ENCODE measurements at places on chromosomes 4 and X.

GRCh38 chr4:100061835-100062234 is 111.8 kb upstream of the H2AZ1 start:
- no peak for DNase-seq

GRCh38 chr4:23874536-23874901 is 15.3 kb downstream of the PPARGC1A start:
- no peak for DNase-seq

- DNase-seq: no peak
Observed at GRCh38 chr4:64538219-64538618, 129.0 kb upstream of the TECRL start.

GRCh38 chrX:71067089-71067488 is 1.0 kb downstream of the SNX12 start:
- no peak for DNase-seq

GRCh38 chr4:4422856-4423499 is 36.1 kb downstream of the NSG1 start:
- DNase-seq: no peak

DNA sequence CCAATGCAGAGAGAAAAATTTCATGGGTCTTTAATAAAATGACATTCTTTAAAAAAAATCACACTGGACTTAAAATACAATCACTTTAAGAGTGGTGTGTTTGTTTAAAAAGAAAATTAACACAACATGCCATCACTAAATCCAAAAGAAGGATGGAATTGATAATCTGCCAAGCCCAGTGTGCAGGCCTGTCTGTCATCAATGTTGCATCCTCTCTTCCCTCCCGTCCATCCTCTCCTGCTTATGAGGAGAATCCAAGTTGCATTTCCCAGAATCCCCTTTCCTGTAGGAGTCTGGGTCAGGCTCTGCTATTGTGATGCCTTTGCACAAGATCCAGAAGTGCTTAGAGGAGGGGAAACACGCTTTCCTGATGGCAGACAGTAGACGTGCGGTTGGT is 169.4 kb downstream of the MID1 start:
- DNase-seq: no peak

GRCh38 chr4:168831919-168832762 is 177.9 kb downstream of the CBR4 start:
- peak; percentile 52 for DNase-seq

- peak; percentile 86 for DNase-seq
Observed at GRCh38 chrX:120308558-120308957, 2.7 kb downstream of the TMEM255A start.

GRCh38 chr4:8353912-8354453 is 84.4 kb downstream of the HTRA3 start:
- no peak for DNase-seq

DNA sequence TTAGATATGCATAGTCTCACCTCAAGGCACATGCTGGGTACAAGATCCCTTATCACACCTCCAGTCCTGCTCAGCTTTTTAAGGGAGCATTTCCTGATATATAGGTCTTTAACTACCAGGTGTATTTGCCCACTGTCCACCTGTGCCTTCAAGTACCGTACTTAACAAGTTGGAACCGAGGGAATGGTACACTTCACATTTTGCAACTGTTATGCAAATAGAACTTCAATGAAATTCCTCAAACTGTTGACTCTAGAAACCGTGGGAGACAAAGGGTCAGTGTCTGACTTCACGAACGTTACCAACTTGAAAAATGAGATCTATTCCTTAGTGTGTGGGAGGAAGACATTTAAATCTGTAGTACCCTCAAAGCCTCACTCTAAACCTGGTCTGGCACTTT is 5.2 kb downstream of the TRIM2 start:
- no peak for DNase-seq

GRCh38 chr4:83440148-83440814 is 15.3 kb downstream of the HELQ start:
- DNase-seq: no peak

GRCh38 chrX:42954880-42955279 is 176.9 kb upstream of the PPP1R2C start:
- no peak for DNase-seq

DNA sequence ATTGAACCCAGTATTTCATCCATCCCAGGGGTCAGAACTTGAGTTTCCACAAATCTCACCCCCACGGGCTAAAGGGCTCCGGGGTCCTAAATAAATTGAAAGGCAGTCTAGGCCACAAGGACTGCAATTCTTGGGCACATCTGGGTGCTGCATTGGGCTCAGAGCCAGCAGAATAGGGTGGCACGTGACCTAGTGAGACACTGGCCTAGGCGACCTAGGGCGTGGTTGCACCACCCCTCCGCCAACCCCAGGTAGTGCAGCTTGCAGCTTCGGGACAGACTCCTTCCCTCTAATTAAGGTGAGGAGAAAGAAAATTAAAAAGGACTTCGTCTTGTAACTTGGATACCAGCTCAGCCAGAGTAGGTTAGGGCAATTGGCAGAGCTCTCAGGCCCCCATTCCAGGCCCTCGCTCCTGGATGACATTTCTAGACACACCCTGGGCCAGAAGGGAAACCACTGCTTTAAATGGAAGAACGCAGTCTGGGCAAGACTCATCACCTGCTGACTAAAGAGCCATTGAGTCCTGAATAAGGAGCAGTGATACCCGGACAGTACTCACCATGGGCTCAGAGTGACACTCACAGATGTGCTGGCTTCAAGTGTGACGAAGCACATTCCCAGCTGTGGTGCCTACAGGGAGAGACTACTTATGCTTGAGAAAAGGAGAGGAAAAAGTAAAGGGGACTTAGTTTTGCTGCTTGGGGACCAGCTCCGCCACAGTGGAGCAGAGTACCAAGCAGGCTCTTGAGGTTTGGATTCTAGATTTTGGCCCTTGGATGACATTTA is 735.4 kb downstream of the FSTL5 start:
- DNase-seq: no peak

GRCh38 chrX:48083212-48083611 is 11.8 kb upstream of the ZNF630 start:
- DNase-seq: peak; percentile 32

GRCh38 chr4:155140889-155141288 is 67.5 kb upstream of the NPY2R start:
- no peak for DNase-seq

DNA sequence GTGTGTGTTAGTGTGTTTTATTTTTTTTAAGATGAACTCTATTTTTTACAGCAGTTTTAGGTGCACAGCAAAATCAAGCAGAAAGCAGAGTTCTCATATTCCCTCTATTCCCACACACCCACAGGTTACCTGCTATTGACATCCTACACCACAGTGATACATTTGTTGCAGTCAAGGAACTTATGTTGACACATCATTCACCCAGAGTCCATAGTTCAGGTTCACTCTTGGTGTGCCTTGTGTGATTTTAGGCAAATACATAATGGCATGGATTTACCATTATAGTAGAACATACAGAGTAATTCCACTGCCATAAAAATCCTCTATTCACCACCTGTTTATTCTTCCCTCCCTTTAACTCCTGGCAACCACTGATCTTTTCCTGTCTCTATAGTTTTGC is 28.7 kb downstream of the DIAPH2 start:
- DNase-seq: no peak

DNA sequence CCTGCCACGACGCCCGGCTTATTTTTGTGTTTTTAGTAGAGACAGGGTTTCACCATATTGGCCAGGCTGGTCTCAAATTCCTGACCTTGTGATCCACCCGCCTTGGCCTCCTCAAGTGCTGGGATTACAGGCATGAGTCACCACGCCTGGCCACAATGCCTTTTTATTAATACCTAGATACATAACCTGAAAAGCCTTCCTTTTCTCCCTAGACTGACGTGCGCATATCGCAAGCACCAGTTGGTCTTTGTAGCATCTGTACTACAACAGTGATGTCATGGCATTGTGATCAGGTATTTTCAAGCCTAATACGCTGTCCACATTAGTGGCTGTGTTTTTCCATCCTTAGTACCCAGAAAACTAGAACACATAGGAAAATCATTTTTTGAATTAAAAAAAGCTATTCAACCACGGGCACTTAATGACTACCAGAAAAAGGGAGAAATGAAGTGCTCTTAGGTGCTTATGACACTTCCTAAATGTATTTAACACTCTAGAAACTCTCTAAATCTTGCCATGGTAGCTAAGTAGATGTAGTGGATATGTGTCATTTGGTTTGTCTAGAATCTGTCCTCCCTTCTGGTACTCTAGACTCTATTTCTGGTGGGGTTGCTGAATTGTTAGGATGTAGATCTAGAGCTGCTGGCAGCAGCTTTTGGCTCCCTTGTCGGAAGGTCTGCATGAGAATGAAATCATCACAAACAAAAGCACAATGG is 707.8 kb downstream of the STIM2 start:
- no peak for DNase-seq

DNA sequence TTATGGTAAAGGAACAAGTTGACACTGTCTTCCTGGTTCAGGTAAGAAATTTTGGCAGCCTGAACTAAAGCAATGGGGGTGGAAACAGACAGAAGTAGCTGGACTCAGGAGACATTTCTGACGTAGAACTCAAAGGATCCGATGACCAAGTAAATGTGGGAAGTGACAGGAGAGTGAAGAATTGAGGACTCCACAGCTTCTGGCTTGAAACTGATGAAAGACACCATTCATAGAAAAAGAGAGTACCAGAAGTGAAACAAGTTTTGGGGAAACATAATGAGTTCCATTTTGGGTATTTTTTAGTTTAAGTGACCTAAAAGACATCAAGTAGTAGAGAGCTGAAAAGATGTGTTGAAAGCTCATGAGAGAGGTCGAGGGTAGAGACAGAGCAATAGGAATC is 5.7 kb downstream of the FAM120C start:
- no peak for DNase-seq

GRCh38 chr4:6516762-6517161 is 44.3 kb upstream of the PPP2R2C start:
- DNase-seq: no peak

DNA sequence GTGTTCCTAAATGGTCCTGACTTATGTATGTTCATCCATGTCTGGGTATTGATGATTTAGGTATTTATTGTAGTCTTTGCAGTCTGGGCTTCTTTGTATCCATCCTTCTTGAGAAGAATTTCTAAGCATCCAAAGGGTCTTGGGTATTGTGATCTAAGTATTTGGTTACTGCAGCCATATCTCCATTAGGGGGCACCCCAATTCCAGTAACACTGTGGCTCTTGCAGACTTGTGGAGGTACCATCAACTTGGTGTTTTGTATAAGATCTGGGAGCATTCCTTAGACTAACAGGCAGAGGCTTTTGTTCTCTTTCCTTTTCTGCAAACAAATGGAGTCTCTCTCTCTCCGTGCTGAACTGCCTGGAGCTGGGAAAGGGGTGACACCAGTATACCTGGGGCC is 113.7 kb upstream of the NEXMIF start:
- DNase-seq: no peak

GRCh38 chrX:329291-329910 is 10.8 kb upstream of the GTPBP6 start:
- DNase-seq: no peak

DNA sequence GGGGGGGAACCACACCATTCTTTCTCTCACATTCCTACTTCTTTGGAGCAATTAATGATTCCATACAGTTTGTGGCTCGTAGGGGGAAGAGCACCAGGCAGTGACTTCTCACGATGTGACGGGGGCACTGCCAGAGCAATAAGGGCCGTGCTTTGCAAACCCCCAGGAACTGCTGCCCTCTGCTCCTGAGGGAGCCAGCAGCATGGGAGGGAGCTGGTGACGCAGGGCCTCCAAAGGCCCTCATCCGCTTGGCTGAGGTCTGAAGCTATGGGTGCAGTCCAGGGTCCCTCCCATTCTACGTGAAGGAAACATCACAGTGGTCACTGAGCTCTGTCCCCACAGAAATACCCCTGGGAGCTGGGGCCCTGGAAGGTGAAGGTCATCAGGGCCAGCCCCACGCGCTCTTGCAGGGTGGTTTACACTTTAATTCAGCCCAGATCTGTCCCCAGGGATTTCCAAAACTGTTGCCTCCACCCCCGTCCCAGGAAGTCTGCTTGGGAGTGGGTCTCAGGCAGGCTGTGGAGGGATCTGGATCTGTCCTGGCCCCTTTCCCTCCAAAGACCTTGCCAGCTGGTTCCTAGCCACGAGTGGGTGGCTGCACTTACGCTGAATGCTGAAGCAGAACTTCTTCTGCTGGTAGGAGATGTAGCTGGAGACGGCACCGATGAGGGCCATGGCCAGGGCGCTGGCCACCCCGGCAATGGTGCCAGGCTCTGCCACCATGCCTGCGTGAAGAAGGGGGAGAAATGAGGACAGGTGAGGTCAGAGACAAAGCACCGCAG is 82.6 kb downstream of the MTMR1 start:
- DNase-seq: no peak

DNA sequence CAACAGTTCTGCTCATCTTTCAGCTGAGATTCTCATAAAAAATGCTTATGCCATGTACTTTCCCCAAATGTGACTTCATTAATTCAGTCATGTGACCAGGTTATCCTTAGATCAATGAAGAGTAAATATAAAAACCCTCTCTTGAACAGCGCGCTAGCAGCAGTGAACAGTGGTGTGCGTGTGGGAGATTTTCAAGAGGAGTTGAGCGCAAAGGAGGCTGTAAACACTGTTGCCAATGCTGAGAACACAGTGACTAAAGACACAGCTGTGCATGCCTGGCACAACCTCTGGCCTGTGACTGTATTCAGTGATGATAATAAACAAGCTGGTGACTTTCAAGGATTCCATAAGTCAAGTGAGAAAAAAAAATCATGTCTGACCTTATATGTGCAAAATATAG is 25.1 kb downstream of the MSX1 start:
- DNase-seq: no peak

- DNase-seq: no peak
Observed at GRCh38 chr4:24742773-24743172, 52.6 kb upstream of the SOD3 start.

- DNase-seq: no peak
Observed at GRCh38 chrX:130529531-130529930, 127.7 kb downstream of the RBMX2 start.

DNA sequence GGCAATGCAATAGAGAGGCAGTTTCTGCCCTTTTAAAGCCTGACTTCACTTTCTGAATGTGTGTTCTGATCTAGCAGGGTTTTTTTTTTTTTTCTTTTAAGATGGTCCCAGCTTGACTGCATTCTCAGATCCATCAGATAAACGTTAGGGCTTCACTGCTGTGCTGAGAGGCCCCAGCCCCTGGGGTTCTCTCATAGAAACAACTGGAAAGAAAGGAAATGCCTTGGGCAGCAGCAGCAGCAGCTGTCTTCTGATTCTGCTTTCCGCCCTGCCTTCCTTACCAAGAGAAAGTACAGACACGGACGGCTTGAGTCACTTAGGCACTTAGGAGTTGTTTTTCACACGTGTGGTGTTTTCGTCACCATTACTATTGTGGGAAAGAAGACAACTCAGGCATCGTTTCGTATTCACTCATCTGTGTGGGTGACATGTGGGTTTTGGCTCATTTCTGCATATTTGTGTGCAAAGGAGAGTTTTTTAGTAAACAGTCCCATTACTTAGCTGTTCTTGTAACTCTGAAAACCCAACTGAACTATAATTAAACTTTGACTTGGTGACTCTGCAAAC is 172.0 kb downstream of the PTTG2 start:
- no peak for DNase-seq
